ENCODE measurements at places on chromosomes 2 and 18. TPM values are rescaled to one million over a fixed set of nuclear protein-coding genes. Genes with fewer than 3 reads are reported as not detected.

The SERPINB4 gene
- 0.18 TPM for polyA plus RNA-seq

The GRHL1 gene
- polyA plus RNA-seq, result 0.88 TPM

The FAM210A gene
- polyA plus RNA-seq, result 21.2 TPM

The SDC1 gene
- polyA plus RNA-seq, result 7.2 TPM

The CFAP65 gene
- polyA plus RNA-seq, result not detected

The CMPK2 gene
- polyA plus RNA-seq, result 3.8 TPM

The SCN7A gene
- polyA plus RNA-seq, result 65.4 TPM

The RAB11FIP5 gene
- polyA plus RNA-seq, result 16.0 TPM

The MC2R gene
- polyA plus RNA-seq, result 0.17 TPM

- peak; percentile 31 for DNase-seq
These were observed 34.3 kb downstream of the MSH2 start for GRCh38 chr2:47437287-47437686.

GRCh38 chr2:48961009-48961408, 193.3 kb downstream of the FSHR start:
- DNase-seq, result no peak

GRCh38 chr2:109369671-109370191, 240.7 kb downstream of the SH3RF3 start:
- DNase-seq, result no peak

GRCh38 chr2:130836501-130837174, at the start of gene ARHGEF4:
Gene ARHGEF4, plus strand, starts transcription at chr2:130836914. Its CDS starts 40 bp downstream, at chr2:130836954.
- no peak for DNase-seq

DNA sequence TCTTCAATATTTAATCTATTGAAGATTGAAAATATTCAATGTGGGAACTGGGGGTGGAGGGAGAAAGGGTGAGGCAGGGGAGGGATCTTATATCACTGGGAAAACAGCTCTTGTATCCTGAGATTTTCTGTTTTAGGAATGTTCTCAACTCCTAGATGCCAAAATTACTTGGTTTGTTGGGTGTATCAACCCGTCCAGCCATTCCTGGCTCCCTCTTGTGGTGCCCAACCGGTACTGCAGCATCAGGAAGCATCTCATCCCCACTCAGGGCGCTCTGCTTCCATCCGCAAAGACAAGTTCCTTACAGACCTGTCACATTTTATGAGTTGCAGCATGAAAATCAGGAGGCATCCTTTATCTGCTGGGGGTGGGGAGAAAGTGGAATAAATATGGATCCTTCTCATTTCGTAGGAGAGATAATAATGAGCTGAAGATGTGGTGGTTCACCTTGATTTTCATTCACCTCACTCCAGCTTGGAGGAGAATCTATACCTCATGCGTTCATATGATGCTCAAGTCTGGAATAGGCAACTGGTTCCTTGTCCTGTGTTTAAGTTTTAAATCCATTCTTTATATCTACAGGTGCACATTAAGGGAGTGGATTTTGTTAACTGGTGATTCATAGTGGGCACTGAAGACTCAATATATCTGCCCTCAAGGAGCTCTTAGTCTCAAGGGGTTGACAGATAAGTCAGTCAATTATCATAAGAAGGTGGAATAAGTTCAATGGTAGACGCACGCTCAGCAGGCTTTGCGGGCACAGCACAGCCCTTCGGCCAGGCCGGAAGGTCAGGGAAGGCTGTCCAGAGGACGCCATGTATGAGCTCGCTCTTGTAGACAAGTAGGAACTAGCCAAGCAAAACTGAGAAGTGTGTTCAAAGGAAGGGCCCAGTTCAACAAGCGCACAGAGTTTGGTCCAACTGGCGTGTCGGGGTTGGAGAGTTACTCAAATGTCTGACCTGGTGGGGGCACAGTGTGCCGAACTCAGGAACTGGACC, 127.3 kb downstream of the RNF144A start:
- peak; percentile 67 for DNase-seq

DNA sequence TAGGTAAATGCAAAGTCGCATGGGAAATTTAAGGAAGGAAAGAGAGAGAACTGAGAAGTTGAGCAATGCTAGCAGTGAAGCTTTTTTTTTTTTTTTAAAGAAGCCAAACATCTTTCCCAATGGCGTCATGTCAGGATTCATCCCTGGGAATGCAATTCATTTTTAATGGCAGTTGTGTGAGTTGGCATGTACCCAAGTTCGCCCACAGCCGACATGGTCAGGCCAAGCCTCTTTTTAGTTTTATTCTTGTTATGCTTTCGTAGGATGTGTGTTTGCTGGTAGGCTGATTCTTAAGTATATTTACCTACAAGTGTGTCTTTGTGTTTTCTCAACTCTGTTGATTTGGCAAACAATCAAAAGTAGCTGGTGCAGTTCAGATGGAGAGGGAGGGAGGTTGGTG, 127.6 kb upstream of the ITGA6 start:
- DNase-seq, result no peak

- no peak for DNase-seq
These were observed 314.9 kb downstream of the AFF3 start for GRCh38 chr2:99827296-99827999.

GRCh38 chr2:16862471-16862870, 196.8 kb upstream of the CYRIA start:
- DNase-seq, result no peak

DNA sequence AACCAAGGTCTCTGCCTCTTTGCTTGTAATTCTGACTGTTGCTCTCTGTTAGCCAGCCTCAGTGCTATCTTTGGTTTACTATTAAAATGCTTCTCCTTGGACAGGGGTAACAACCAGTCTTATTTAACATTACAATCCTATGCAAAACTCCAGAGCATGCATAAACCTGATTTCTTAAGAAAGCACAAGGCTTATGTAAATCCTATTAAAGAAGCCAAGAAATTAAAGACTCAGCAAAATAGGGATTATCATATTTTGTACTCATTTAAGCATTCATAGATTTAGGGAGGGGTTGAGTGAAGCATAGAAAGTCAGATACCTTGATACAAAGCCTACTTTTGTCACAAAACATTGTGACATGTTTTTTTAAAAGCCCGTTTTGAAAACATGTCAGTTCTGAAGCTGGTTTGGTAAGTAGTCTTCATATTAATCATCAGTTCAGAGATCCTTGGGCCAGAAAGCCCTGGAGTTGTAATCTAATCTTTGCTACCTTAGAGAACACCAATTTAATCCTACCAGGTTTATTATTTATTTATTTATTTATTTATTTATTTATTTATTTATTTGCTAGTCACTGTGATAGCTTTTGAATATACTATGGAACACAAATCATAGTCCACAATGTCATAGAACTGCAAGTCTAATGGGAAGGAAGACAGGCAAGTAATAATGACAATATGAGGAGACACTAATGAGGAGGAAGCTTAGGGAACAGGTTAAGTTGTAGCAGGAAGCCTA, 158.0 kb upstream of the HNMT start:
- DNase-seq, result no peak

- DNase-seq, result no peak
These were observed 424.4 kb upstream of the ID2 start for GRCh38 chr2:8257502-8257901.

DNA sequence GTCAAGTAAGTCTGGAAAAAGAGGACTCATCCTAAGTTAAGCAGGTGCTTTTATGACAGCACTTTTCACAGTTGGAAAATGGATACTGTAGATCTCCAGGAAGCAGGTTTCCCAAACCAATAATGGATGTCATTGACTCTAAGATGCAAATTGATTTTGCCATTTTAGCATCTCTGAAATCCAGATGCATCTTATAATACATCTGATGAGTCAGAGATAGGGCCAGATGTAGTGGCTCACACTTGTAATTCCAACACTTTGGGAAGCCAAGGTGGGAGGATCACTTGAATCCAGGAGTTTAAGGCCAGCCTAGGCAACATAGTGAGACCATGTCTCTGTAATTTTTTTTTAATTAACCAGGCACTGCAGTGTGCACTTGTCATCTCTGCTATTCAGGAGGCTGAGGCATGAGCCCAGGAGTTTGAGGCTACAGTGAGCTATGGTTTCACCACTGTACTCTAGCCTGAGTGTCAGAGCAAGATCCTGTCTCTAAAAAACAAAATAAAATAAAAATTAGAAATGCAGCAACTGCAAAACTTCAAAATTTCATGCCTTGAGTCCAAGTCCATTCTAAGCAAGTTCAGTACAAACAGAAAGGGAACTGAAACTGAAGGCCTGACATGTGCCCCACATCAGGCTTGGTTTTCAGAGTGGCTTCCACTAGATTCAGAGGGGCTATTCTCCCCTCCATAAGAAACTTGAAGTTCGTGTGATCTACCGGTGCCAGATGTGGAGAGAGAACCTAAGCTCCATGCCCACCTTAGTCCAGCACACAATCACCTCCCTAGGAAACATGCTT, 267.8 kb upstream of the NCKAP5 start:
- DNase-seq, result no peak

- no peak for DNase-seq
These were observed 79.5 kb downstream of the UPP2 start for GRCh38 chr2:158181171-158181570.

DNA sequence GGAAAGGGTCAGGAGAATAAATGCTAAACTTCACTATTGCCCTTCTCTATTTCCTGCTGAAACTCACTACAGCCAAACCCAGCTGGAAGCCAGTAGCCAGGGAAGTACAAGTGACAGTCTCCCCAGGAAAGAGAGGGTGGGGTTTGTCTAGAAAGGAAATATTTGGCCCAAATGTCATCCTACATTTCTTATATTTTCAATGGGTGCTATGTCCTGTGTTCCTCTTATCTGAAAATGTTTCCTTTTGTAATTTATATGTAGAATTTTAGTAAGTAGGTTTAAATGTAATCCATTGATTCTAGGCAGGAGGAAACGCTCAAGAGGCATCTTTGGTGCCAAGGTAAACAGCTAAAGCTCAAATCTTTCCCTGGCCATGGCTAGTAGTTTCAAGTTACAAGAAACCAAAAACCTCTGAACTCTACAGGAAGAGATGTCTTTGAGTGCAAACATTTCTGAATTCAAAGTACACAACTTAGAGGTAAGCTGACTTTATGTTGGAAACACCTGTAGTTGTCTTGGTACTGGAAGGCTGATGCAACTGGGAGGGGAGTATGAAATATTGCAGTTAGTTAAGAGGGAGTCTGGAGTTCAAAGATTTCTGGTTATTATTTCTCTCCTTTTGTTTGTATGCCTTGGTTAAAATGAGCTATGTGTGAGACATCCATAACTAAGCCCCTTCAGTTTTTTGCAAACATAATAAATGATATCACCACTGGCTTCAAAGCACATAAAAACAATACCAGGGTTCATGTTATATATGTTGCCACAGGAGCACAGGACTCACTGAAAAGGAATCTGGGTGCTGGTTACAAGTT, 356.1 kb upstream of the ZC3H15 start:
- DNase-seq, result no peak

GRCh38 chr2:133362061-133362476, 206.2 kb downstream of the NCKAP5 start:
- peak; percentile 88 for DNase-seq

GRCh38 chr2:163607630-163608029, 128.2 kb downstream of the FIGN start:
- no peak for DNase-seq

DNA sequence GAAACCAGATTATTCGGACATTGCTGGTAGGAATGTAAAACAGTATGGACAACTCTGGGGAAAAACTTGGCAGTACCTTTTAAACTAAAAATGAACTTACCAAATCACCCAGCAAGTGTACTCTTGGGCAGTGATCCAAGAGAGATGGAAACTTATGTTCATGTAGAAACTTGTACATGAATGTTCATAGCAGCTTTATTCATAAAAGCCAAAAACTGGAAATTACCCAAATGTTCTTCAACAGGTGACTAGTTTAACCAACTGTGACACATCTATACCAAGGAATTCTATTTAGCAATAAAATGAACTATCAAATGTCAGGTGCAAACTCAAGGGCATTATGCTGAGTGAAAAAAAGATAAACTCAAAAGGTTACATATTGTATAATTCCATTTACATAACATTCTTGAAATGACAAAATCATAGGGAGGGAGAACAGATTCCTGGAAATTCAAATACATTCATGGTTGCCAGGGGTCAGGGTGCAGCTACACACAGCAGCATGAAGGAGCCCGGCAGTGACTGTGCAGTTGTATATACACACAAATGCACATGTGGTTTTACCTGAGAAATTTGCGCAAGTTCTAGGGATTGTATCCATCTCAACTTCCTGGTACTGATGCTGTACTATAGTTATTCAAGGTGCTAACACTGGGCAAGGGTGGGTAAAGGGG, 3.5 kb upstream of the RNU4ATAC start:
- DNase-seq, result peak; percentile 39

- no peak for DNase-seq
These were observed 38.1 kb downstream of the EMX1 start for GRCh38 chr2:72955228-72956049.

GRCh38 chr2:14199040-14199439, 433.5 kb upstream of the LRATD1 start:
- no peak for DNase-seq

GRCh38 chr2:226674123-226674522, 125.5 kb downstream of the IRS1 start:
- no peak for DNase-seq

DNA sequence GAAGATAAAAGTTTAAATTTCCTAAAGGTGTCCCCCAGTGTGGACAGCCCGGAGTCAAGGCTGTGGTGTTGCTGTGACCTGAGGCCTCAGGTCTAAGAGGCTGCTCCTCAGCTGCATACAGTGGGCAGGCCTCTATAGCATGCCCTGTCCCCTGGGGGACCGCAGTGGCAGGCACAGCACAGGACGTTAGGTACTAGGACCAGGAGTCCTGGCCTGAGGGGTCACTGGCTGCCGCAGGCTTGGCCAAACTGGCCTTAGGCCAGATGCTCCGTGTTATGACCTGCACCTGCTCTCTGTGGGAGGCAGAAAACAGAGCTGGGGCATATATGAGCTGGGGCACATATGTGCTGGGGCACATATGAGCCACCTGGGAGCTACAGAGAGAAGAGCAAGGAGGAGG, 21.2 kb upstream of the MAL start:
- no peak for DNase-seq

DNA sequence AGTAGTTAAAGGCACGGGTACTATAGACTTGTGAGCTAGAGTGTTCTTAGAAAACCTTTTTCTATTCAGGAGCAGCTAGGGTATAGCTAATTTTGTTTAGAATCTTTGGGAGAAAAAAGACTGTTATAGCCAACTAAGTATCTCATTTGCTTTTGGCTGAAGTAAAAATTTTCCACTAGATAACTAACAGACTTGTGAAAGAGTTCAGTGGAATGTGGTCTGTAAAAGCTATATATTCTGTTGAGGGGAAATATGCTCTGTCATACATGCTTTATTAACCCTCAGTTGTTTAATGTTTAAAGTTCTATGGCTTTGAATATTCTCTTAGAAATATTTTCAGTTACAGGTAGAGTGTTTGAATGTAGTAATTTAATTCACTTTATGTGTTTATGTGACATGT, 49.7 kb downstream of the RIF1 start:
- DNase-seq, result peak; percentile 46
